ENCODE measurements at places on chromosomes 7 and 10.

DNA sequence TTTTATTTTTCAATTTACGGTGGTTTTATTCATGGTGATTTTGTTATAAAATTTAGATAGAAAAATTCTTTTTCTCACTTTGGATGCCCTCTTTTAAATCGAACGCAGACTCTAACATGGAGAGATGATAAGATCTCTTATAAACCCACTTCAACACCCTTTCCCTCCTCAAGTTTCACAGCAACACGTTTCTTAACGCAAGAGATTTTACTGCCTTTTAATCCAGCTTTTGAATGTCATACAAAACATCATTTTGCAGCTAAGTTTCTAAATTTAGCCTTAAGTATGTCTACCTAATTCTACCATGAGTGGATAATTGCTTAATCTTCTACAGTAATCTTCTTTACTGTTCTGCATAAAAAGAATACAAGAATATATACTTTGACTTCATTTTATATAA is 70.0 kb downstream of the SEMA3C start:
- no peak for ATAC-seq

DNA sequence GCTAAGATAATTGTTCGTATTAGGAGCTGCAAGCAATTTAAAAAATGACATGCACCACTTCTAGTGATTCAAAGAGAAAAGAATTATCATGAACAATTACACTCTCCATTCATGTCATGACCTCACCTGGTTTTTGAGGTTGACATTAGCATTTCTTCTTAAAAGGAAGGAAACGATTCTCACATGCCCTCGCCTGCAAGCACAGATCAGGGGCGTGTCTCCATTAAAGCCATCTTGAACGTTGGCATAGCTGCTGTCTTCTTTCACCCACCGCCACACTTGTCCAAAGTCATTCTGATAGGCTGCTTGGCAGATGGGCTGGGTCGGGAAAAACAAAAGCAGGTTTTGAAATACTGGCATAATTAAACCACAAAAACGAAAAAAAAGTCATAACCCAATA is 19.9 kb downstream of the ANKRD22 start:
- ATAC-seq, result peak; percentile 62

GRCh38 chr7:156386097-156386496 is 254.5 kb upstream of the RNF32 start:
- no peak for ATAC-seq

GRCh38 chr7:122883049-122883680 is 3.1 kb downstream of the CADPS2 start:
- no peak for ATAC-seq

DNA sequence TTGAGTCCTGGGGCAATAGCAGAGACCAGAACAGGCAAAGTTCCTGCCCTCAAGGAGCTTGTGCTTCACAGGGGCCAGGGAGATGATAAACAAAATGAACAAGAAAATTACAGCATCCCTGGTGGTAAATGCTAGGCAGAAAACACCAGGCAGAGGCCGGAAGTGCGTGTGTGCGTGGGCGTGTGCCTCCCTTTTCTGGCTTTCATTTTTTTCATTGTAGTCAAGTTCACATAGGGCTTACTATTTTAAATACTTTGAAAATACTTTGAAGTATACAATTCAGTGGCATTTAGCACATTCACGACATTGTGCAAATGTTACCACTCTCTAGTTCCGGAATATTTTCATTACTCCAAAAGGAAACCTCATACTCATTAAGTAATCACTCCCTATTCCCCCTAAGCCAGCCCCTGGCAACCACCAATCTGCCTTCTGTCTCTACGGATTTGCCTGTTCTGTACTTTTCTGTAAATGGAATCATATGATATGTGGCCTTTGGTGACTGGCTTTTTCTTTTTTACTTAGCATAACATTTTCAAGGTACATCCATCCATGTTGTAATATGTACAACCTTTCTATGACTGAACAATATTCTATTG is 88.1 kb upstream of the PDCD4 start:
- no peak for ATAC-seq

- ATAC-seq, result peak; percentile 8
These were observed 2.2 kb upstream of the HSPB1 start for GRCh38 chr7:76300166-76300731.

GRCh38 chr10:12721334-12721733 is 280.2 kb downstream of the CCDC3 start:
- no peak for ATAC-seq

DNA sequence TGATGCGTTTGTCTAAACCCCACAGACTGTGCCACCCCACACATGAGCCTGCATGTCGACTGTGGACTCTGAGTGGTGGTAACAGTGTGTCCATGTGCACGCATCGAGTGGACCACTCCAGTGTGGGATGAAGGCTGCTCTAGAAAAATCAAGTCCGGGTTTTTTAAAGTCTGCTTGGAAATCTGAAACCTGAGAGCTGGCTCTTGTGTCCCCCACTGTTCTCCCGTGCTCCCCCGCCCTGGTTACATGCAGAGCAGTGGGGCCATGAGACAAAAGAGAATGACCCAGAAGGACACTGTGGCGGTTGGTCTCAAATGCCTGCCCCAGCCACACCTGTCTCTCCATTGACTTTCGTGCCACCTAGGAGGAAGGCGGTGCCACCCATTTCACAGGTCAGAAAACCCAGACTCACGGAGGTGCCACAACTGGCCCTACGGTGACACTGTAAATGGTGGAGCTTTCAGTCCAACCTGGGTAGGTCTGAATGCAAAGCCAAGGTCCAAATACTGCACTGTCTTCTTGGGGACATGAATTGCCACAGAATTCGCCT is 27.3 kb upstream of the PWWP2B start:
- no peak for ATAC-seq
